ENCODE measurements at places on chromosomes 5 and 9.

DNA sequence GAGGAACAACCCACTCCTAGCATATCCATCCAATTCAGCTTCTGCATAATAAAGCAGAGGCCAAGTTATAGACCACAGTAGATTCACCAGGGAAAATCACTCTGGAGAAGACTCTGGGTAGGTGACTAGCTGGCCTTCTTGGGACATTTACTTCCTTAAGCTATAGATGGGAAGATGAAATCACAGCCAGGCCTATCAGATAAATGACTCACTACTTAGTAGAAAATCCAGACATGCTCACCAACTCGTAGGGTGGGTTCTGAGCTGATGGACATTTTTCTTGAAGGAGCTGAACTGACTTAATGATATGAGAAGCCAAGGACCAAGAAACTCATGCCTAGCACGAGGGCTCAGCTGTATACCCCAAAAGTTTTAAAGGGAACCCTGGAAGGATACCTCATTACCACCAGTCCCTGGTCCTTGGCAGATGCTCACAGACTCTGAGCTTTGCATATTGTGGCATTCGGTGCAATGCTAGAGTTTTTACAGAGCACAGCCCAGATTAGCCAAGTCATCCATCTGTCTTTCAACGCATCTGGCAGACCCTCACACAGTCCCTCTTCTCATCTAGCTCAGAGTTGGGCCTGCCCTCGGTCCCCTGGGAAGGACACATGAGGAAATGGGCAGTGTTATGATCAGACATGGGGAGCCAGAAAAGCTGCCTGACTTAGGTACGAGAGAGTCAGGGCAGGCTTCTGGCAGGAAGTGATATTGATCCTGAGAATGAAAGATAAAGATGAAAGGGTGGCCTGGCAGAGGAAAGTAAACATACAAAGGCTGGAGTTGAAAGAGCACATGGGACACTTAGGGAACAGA is 15.0 kb downstream of the ACSL6 start:
- DNase-seq, result no peak

GRCh38 chr5:6767481-6768063 is 54.3 kb downstream of the TENT4A start:
- no peak for DNase-seq

GRCh38 chr9:94811074-94811473 is 84.6 kb downstream of the AOPEP start:
- no peak for DNase-seq

- no peak for DNase-seq
These were observed 102.4 kb upstream of the PARP8 start for GRCh38 chr5:50564079-50564478.

DNA sequence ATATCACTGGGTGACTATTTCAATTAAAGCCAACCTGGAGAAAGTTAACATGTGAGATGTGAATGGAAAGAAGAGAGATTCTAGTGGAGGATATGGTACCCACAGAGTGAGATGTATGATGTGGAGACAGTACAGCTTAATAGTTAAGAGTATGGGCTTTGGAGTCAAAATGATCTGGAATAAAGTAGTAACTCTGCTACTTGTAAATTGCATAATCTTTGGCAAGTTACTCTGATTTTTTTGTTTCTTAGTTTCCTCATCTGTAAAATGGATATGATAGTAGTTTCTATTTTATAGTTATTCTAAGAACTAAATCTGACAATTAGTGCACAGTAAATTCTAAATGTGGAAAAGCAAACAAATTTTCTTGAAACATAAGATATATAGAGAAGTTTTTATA is 79.2 kb downstream of the ISOC1 start:
- DNase-seq, result no peak

DNA sequence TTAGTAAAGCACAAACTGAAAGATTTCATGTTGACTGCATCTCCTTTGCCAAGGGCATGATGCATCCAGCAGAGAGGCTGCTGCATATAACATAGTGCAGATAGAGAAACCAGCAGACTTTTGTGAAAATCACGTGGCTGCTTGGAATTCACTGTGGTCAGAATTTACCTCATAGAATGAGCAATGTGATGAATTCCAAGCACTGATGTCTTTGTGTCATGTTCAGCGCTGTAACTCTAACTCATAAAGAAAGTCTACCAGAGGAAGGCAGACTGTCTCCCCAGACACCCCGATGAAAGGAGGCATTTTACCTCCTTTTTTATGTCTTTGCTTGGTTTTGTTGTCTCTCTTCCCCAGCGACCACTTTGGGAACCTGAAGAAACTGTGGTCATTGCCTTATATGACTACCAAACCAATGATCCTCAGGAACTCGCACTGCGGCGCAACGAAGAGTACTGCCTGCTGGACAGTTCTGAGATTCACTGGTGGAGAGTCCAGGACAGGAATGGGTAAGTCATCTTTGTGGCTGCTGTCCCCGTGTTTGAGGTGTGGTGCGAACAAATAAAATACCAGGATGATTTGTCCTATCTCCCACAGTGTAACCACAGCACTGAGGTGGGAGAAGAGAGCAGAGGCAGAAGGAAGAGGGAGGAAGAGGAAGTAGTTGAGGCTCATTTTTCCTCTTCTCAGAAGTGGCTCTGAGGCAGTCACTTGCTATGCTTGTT is 42.0 kb downstream of the ITK start:
- DNase-seq, result peak; percentile 90

GRCh38 chr5:126852841-126853271 is 75.9 kb downstream of the LMNB1 start:
- no peak for DNase-seq

DNA sequence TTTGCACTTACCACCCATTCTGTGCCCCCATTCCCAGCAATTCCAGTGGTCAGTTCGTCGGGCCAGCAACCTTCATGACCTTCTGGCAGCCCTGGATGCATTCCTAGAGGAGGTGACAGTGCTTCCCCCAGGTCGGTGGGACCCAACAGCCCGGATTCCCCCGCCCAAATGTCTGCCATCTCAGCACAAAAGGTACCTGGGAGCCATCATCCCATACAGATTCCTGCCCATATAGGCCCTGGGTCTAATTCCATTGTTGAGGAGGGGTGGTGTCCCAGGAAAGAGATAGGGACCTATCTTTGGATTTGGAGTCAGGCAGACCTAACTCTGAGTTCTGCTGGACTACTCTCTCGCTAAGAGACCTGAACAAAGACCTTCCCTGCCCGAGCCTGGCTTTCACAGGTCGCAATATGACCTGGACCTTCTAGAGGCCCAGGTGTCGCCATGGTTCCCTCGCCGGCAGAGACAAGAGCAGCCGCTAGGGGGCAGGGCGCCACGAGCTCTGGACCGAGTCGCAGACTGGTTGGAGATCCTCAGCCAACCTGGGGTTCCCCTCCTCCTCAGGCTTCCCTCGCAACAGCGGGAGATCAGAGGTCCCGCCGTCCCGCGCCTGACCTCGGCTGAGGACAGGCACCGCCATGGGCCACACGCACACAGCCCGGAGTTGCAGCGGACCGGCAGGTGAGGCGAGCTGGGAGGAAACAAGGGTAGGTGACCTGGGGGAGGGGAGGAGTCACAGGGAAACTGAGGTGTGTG is 3.1 kb downstream of the SLC4A9 start:
- DNase-seq, result peak; percentile 49

DNA sequence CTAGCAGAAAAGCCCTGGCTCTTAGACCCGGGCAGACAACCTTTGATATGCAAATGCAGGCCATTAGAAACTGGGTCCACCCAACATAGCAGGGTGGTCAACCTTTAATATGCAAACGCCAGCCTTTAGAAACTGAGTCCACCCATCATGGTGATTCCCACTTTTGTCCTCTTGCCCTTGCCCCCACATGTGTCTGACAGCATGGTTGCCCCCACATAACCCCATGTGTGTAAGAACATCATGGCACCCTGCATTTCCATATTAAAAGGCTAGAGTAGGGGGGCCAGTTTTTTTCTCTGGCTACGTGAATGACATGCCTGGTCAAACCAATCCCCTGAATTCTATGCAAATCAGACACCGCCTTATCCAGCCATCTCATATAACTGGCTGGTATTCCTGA is 273.2 kb upstream of the PRDM9 start:
- DNase-seq, result no peak

DNA sequence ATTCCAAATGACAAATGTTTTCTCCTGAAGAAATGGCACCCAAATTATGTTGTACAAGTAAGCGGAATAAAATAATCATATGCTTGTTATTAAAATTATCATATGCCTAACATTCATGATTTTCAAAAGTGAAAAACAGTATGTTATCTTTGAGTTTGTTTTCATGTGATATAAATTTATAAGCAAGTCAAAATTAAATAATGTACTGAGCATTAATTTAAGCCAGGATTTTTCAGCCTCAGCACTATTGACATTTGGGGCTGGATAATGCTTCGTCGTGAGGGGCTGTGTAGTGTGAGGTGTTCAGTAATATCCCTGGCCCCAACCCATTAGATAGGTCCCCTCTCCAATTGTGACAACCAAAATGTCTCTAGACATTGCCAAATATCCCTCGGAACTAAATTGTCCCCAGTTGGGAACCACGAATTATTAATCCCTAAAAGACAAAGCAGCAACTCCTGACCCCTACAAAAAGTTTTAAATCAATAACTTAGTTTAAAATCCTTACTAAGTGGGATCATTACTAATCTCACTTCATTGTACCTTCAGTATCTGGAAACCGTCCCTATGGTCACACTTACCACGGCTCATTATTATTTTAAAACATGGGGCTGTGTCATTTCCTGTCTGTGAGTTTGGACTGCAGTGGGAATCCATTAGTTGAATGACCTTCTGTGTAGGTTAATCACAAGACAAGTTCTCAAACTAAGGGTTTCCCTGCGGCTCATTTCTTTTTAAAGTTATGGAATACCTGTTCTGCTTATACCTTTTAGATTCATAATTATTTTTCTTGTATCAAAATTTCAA is 1.3 kb upstream of the NNT start:
- DNase-seq, result peak; percentile 24

DNA sequence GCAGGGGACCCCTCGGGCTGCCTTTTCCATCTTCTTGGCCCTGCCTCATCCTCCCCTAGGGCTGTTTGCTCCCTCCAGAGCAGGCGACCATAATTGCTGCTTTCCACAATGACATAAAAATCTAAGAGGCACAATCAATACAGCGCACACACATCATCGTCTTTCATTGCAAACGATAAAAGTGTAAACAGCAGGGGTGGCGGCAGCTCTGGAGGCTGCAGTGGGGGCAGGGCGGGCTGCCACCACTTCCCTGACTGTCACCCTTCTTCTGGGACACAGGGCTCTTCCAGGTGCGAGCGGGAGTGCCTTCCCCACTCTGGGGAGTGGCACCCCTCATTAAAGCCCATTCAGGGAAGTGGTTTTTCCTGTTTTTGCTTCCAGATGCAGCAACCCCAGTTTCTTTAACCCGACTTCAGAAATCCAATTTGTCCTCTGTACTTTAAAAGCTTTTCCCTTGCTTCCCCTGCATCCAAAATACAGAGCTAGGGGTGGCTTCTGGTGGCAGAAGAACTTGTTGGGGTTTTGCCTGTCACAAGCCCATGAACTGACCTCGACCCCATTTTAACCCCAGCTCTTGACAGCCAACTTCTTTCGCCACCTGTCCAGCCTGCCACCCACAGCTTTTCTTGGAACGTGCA is 45.7 kb downstream of the TSPAN17 start:
- DNase-seq, result no peak

GRCh38 chr5:33423018-33423630 is 17.6 kb upstream of the TARS1 start:
- DNase-seq, result peak; percentile 57

DNA sequence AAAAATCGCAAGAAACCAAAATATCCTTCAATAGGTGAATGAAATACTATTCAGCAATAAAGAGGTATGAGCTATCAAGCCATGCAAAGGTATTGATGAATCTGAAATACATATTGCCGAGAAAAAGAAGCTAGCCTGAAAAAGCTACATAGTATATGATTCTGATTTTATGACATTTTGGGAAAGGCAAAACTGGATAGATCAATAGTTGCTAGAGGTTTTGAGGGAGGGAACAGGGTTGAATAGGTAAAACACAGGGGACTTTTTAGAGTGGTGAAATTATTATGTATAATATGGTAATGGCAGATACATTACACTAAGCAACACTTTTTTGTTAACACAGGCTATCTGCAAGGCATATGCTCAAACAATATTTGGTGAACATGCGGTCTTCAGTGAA is 327.6 kb upstream of the ADAMTSL1 start:
- DNase-seq, result no peak

- peak; percentile 28 for DNase-seq
These were observed 236.4 kb upstream of the DAB2 start for GRCh38 chr5:39661026-39661779.

GRCh38 chr5:92543201-92543600 is 1037.8 kb downstream of the NR2F1-AS1 start:
- DNase-seq, result peak; percentile 62

DNA sequence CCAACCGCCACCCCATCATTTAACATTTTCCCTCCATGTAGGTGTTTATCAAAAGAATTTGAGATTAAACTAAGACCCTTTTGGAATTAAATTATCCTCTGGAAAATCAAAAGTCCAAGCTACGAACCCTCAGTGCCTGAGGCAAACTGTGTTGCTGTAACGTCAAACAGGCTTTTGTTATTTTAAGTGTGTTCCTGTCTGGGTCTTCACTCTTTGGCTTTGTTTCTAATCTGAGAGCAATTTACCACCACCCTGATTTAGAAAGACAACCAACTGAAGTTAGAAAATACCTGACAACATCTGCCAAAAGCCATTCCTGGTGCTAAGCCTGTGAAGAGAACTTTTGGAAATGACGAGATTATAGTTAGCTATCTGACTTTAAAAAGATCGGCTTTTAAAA is 199.9 kb downstream of the DIRAS2 start:
- no peak for DNase-seq

- DNase-seq, result no peak
These were observed 16.1 kb upstream of the PRLR start for GRCh38 chr5:35246411-35246810.

DNA sequence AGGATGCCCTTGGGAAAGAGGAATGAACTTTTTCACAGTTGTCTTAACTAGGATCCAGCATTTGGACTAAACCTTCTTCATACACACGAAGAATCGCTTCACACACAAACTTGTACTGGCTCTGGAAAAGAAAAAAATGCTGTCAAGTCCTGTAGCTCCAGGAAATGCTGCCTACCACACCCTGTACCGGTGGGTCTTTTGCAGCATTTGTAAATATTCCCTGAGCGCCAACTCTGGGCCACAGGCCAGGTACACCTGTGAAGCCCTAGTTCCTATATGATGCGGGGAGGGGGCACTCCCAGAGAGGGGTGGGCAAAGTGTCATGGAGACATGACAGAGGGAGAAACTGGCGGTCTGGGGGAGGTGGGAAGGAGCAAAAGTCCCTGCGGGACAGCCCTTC is 58.7 kb upstream of the EPB41L4B start:
- DNase-seq, result no peak

- DNase-seq, result peak; percentile 94
These were observed 59.6 kb downstream of the RICTOR start for GRCh38 chr5:39014561-39014960.

GRCh38 chr5:156479849-156480248 is 152.9 kb downstream of the SGCD start:
- peak; percentile 83 for DNase-seq

DNA sequence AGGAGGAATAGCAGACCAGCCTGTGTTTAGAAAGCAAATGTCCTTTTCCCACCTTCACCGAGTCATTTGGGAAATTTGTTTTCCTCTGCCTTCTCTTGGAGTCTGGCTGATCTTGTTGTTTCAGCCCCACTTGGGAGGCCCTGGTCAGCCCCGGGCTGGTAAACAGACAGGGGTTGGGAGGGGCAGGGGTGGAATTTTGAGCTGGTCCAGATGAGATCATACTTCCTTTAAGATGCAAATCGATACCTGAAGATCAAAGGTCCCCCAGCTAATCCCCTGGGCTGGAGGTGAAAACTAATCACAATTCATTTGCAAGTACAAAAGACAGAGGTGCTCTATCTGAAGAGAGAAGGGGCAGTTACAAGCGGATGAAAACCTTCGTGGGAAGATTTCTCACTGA is 118.4 kb downstream of the PAPPA start:
- DNase-seq, result no peak

All from fibroblast of skin of right quadriceps (primary cell).